AG04450 (cell line): ENCODE measurements at places on chromosomes 12 and 14.

DNA sequence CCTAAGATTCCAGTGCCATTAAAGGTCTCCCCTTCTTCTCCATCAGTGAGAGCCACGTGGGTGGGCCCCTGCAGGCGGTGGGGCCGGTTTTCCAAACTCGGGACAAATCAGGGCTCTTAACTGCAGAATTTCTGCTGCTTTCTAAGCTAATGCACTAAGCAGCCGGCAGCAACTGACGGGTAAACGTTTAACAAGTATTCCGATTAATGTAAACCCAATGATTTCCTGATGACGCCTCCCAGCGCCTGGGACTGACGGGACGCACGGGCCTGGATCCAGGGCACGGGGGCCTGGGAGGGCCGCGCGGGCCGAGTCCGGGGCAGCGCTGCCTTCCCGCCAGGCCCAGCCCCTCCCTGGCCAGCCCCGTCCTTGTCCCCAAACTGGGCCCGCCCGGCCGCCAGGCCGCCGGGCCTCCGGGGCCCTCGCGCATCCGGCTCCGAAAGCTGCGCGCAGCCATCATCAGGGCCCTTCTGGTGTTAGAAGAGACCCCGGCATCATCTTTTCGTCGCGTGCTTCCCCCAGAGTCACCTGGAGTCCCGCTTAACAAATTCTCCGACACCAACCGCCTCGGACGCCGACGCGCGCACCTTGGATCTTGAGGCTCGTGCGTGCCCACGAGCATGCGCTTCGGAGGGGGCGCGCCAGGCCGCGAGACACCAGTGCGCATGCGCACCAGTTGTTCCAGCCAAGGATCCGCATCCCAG is at the start of gene MLH3:
Gene MLH3, minus strand, starts transcription at position 616 of the 704 bp plus-strand sequence. CDS start 1,812 bp downstream, outside the sequence.
- DNase-seq: peak; percentile 42

DNA sequence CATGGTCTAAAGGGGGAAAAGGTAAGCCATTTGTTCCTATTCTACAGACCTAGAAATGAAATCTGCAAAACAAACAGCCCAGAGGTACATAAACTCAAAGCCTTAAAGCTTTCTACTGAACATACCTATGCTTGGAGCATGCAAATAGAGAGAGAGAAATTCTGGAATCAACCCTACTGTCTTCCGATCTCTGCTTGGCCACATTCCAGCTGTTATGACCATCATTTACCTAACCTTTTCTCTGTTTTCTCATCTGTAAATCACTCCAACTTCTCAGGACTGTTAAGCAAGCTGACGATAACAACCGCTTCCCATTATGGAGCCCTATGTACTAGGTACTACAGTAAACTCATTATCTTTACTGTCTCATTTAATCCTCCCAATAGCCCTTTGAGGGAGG is 126.3 kb downstream of the CCDC60 start:
- no peak for DNase-seq

DNA sequence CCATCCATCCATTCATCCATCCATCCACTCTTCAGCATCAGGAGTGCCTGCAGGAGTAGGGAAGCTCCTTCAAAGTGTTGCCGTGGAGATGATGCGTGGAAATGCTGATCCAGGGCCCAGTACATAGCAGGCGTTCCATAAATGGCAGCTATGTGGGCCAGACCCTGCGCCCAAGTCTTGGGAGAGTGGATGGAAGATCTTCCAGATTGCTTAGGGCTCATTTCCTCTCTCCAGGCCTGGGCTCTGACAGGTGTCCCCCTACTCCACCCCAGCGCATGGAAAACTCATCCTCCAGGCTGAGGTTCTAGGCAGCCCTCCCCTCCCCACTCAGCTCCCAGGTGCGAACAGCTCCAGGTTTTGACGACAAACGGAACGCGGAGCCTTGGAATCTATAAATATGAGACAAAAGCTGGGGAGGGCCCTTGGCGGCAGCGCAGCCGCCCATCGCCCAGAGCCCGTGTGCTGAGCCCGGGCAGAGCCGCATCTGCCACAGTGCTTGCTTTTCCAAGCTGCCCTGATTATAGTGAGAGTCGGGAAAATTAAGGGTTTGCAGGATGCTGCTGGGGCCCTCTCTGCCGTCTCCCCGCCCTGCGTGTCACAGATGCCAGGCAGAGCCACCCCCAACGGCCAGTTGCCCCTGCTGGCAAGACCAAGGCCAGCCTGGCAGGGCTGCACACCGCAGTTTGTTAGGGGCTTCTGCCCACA is 1.6 kb downstream of the BEGAIN start:
- DNase-seq: no peak

- DNase-seq: no peak
Measured at GRCh38 chr12:116538682-116539305, 20.4 kb upstream of the MAP1LC3B2 start.

- no peak for DNase-seq
Measured at GRCh38 chr12:54051026-54051842, 2.4 kb upstream of the HOXC4 start.

- no peak for DNase-seq
Measured at GRCh38 chr12:105539735-105540134, 209.2 kb downstream of the C12orf75 start.

- DNase-seq: no peak
Measured at GRCh38 chr12:90280564-90281058, 572.0 kb upstream of the ATP2B1 start.

DNA sequence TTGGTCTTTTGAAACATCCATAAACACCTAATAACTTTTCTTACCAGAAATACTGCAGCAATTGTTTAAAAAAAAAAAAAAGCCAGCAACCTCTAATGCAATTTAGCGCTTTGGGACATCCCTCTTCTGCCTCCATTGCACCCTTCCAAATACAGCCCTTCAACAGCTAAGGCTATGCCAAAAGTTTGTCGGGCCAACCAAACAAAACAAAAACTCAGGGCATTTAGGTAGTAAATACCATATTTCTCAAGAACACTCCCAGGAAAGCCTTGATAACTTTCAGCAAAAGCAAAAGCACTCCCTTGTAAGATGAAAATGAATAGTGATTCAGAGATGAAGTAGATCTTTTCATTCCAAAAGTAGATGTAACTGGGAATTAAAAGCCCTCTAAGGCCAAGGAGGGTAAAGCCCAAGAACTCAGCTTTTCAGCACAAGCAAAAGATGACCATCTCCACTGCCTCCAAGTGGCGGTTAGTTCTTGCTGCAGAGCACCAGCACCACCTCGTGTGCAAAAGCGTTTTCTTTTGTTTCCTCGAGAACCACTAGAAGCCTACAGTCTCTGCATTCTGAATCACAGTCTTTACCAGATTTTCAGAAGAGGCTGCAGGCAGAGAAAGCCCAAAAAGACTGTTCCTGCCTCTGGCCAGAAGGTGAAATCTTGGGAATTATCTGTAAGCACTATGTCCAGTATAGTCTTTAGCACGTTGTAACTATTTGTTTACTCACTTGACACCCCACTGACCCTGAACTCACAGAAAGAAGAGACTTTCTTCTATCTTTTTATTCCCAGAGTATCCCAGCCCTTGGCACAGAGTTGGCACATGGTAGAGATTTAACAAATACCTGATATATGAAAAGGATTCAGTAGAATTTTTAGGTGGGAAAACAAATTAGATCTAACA is 53.1 kb downstream of the SIX6 start:
- DNase-seq: peak; percentile 44

GRCh38 chr14:70018230-70018629 is 139.0 kb downstream of the SMOC1 start:
- no peak for DNase-seq

DNA sequence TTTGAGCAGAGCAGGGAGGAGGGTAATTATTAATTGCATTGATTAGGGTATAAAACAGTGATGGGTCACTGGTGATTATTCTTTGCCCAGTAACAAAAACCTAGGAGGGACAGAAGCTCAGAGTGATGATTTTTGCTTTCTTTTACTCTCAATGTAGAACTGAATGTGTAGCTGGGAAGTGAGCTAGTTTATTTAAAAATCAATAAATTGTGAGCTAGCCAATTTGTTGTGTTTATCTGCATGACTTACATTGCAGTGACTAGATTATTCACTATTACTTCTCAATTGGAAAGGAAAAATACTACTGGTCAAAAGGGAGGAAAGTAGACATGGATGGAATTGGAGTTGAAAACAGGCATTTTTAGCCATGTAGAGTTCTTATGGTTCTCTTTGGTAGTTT is 107.1 kb downstream of the PLXNC1 start:
- no peak for DNase-seq
